ENCODE measurements at places on chromosomes 13 and 19.

- no peak for DNase-seq
Measured at GRCh38 chr19:966485-967088, 17.6 kb upstream of the WDR18 start.

DNA sequence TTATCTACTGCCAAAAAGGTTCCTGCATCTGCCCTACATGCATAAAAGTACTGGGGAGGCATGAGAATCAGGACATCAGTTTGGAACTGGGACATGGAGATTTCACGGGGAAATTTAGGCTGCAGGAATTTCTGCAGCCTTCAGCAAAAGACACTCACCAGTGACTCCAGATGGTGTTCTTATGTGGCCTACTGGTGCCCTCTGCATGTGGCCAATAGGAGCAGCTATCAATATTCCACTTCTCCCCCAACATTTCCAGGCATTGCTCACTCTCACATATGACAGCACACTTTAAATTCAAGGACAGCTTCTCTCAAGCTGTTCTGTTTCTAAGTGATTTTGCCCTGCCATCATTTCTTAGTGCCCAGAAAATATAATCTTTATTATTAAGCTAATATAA is 570.5 kb upstream of the ARGLU1 start:
- DNase-seq, result no peak

DNA sequence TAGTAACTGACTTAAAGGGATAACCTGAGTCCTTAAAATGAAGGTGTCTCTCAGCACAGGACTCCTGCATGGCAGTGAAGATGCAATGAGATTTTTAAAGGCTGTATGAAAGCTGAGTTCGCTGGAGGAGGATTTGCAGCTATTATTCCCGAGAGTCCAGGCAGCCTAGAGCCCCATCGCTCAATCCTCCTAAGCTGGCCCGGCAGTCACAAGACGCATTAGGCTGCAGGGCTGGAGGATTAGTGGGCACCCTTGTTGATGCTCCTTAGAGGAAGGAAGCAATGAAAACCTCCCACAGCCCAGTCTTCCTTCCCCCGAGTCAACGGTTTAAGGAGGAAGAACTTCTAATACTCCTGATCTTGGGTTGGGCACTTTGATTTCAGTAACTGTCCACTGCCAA is 239.5 kb downstream of the EFNB2 start:
- no peak for DNase-seq

GRCh38 chr19:49861107-49861506 is 6.3 kb downstream of the PNKP start:
- no peak for DNase-seq

DNA sequence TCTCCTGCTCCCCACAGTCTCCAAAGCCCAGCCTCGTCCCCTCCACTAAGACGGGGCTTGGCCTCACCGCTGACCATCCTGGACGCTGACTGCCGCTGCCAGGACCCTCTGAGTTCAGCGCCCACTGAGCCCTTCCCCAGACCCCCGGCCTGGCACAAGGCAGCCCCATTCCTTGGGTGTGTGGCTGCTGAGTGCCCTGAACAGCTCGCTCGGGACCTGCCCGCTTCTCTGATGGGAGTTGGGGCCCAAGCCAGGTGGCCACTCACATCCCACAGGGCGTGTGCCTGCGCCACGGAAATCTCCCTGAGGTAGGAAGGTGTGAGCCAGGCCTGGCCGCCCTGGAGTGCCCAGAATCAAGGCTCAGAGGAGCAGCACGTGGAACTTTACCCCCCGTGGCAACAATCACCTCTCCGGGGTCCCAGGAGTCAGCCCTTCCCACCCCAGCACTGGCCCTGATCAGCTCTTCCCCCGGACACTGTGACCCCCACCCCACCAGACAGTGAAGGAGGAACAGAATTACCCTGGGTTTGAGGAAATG is 20.8 kb downstream of the C13orf46 start:
- DNase-seq, result no peak

GRCh38 chr13:47175172-47175866 is 278.5 kb upstream of the HTR2A start:
- DNase-seq, result no peak

- no peak for DNase-seq
Measured at GRCh38 chr19:58364146-58364545, 1.6 kb upstream of the ZNF497 start.
